ENCODE measurements at places on chromosomes 4 and X. TPM values are rescaled to one million over a fixed set of nuclear protein-coding genes. Genes with fewer than 3 reads are reported as not detected.

Gene ASB11
- total RNA-seq, result not detected

Gene PQBP1
- 48.8 TPM for total RNA-seq

Gene TSPAN5
- total RNA-seq, result 8.7 TPM

Gene IL1RAPL2
- total RNA-seq, result not detected

Gene RPS3A
- total RNA-seq, result 1,517 TPM

Gene CACNA1F
- 0.06 TPM for total RNA-seq

Gene TCEANC
- total RNA-seq, result 2.3 TPM

Gene CYLC1
- not detected for total RNA-seq

Gene ADH6
- total RNA-seq, result 0.84 TPM

Gene FBXW7
- 62.7 TPM for total RNA-seq

Measured in aorta (tissue), 5 donors.